Activated CD4-positive, alpha-beta T cell treated with anti-CD3 and anti-CD28 coated beads for 36 hours (primary cell): ENCODE measurements at places on chromosomes 7 and 10. TPM values are rescaled to one million over a fixed set of nuclear protein-coding genes. Genes with fewer than 3 reads are reported as not detected.

Gene HDAC9
- total RNA-seq: 0.94 TPM

Gene TPST1
- total RNA-seq: 1.0 TPM

Gene UCN3
- total RNA-seq: not detected

Gene HABP2
- not detected for total RNA-seq

Gene FOXI2
- total RNA-seq: not detected
